ENCODE measurements at places on chromosomes 12 and 14. TPM values are rescaled to one million over a fixed set of nuclear protein-coding genes. Genes with fewer than 3 reads are reported as not detected.

The POTEG gene
- total RNA-seq = not detected

The OLR1 gene
- not detected for total RNA-seq

The SRGAP1 gene
- total RNA-seq = 0.08 TPM

DNA sequence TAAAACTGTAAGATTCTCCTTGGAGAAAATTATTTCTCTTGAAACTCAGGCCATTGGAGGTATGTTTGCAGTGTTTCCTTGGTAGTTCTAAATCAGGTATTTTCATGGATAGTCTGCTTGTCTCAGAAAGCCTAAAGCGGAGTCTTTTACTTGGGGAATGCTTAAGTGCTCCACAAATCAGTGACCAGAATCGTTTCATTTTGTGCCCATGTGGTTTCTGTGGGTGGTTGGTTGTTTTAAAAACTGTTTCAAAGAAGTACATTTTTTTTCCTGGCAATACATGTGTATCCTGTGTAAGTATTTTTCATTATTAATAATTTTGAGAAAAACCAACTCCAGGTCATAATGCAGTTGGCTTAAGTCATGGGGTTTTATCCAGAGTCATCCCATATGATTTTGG lies 33.6 kb downstream of the CCDC91 start:
- no peak for DNase-seq
- no peaks in the 10 kb centered on the region for H3K27me3 ChIP-seq
- peak overlapping the region; percentile 11 for H3K27ac ChIP-seq
- peaks cover 21% of the 10 kb centered on the region for H3K36me3 ChIP-seq

DNA sequence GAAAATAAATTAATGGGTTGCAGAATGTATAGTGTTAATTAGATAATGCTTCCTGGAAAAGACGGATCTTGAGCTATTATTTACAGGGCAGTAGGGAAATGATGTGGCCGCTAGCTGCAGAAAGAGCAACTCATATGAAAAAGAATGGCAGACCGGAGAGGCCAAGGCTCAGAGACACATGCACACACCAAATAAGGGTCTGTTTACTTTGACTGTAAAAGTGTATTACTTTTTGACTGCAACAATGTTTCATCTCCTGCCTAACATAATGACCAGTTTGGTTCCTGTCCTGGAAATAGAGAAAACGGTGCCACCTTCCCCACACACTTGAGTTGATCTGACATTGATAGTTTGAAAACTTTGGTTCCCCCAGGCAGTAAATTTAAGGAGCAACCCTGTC lies 290.9 kb downstream of the CACNA1C start:
- H3K36me3 ChIP-seq = no peaks in the 10 kb centered on the region
- DNase-seq = no peak
- H3K27ac ChIP-seq = no peak overlapping the region
- H3K4me1 ChIP-seq = no peaks in the 10 kb centered on the region
- no peak overlapping the region for H3K4me3 ChIP-seq

- DNase-seq = no peak
- peaks cover 14% of the 10 kb centered on the region for H3K4me1 ChIP-seq
- H3K4me3 ChIP-seq = no peak overlapping the region
- no peaks in the 10 kb centered on the region for H3K27me3 ChIP-seq
Observed at GRCh38 chr12:123734268-123734667, 22.1 kb downstream of the ATP6V0A2 start.

Data from activated naive CD8-positive, alpha-beta T cell treated with anti-CD3 and anti-CD28 coated beads, Interleukin-2, amount 10 ng/mL, durations not matched to agents 7 days and 5 days (primary cell).